Omental fat pad (tissue), 4 donors: ENCODE measurements at places on chromosomes 5 and 9.

GRCh38 chr9:129698254-129698757 lies 32.9 kb downstream of the PRRX2 start:
- DNase-seq, result peak; percentile 35

DNA sequence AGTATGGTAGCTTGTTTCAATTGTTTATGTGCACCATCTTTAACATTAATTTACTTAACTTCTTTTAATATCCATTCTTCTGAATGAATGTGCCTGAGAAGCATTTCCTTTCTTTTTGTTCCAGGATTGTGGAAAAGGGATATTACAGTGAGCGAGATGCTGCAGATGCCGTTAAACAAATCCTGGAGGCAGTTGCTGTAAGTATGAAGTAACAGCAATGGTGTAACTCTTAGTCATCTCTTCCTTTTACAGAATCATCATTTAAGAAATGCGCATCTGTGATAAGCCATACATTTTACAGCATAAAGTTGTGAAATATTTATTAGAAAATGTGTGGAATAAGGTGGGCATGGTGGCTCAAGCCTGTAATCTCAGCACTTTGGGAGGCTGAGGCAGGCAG lies 117.7 kb downstream of the STARD4 start:
- DNase-seq, result no peak

DNA sequence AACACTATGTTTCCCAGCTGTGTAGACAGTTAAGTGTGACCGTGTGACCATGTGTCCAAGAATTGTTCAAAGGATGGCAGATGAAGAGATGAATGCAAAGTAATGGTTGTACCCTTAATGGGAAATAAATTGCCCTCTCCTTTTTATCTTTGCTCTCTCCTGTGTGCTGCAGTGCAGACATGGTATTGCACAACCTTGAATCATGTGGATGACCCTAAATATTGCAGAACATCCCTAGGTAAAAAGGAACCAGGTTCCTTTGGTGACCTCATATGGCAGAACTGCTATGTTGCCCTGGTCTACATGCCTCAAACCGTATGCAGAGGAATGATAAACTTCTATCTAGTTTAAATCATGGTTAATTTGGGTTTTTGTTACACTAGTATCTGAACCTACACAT lies 81.7 kb upstream of the CTNND2 start:
- no peak for DNase-seq

- no peak for DNase-seq
Measured at GRCh38 chr9:87336914-87337333, 160.7 kb upstream of the DAPK1 start.

GRCh38 chr5:36215910-36216309 lies 25.8 kb downstream of the NADK2 start:
- no peak for DNase-seq

DNA sequence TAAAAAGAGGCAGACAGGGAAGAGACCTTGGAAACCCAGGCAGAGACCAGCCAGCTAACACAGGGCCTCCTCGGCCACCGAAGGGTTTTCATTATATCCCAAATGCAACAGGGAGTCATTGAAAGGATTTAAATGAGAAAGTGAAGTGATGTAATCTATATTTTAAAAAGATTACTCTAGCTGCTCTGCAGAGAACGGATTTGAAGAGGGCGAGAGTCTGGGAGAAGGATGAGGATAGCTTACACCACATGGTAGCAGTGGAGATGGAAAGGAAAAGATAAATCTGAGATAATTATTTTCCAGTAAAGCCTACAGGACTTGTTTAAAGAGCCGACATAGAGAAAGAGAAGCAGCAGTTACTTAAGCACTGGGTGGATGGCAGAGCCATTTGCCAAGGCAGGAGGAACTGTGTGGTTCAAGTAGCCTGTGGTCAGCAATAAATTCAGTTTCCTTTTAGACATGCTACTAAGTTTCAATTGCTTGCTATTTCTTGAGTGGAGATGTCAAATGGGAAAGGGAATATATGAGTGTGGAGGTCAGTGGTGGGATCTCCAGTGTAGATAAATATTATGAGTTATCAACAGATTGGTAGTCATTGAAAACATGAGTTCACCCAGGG lies 9.3 kb downstream of the FBN2 start:
- no peak for DNase-seq

DNA sequence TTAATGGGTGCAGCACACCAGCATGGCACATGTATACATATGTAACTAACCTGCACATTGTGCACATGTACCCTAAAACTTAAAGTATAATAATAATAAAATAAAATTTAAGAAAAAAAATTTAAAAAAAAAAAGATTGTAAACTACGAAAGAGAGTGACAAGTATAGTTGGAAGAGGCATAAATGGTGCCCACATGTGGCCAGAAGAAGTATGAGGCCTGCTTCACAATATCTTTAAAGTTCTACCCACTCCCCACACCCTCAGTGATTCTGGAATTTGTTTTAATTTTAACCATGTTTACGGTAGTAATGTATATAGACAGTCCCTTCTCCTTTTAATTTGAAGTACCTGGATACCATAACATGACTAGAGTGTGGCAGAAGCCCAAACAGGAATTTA lies 172.7 kb downstream of the CHSY3 start:
- no peak for DNase-seq

DNA sequence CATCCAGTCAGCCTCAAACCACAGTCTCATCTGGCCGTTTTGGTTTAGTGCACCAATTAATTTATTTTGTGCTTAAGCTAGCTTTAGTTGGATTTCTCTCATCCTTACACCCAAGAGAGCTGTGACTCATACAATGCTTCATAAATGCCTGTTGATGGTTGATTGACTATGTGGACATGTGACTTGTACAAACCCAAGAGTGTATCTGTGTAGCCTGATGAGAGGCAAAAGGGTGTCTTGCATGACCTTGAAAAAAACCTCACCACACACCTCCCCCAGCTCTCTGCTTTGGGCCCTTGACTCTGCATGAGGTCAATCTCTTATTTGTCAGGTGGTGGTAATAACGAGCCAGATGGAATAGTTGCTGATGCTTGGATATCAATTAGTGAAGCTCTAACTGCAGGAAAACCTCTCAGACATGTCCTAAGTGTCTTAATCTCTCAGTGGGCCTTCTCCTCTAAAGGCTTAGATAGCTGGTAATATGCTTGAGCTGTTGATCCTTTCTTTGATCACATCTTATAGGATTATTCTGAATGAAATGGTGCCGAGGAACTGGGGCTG lies 10.6 kb upstream of the GLRA1 start:
- no peak for DNase-seq

GRCh38 chr5:1159774-1160406 lies 41.5 kb upstream of the SLC6A19 start:
- no peak for DNase-seq

- DNase-seq, result peak; percentile 36
Measured at GRCh38 chr9:27528886-27529315, 713 bp downstream of the MOB3B start.

GRCh38 chr9:127741831-127742434 lies 6.8 kb upstream of the TOR2A start:
- DNase-seq, result peak; percentile 61

DNA sequence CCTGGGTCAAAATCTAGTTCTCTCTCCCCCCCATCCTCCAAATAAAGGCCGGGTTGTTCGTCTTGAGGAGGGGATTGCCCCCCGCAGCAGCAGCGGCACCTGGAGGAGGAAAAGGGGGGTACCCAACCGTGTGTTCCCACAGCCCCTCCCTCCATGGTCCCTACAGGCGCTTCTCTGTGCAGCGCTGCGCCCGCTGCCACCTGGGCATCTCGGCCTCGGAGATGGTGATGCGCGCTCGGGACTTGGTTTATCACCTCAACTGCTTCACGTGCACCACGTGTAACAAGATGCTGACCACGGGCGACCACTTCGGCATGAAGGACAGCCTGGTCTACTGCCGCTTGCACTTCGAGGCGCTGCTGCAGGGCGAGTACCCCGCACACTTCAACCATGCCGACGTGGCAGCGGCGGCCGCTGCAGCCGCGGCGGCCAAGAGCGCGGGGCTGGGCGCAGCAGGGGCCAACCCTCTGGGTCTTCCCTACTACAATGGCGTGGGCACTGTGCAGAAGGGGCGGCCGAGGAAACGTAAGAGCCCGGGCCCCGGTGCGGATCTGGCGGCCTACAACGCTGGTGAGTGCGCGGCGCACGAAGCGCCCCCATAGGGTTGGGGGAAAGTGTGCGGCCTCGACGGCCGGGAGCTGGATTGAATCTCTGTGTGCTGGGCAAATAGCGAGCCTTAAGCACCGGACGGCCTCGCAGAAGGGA lies 3.5 kb downstream of the LHX2 start:
- DNase-seq, result no peak

DNA sequence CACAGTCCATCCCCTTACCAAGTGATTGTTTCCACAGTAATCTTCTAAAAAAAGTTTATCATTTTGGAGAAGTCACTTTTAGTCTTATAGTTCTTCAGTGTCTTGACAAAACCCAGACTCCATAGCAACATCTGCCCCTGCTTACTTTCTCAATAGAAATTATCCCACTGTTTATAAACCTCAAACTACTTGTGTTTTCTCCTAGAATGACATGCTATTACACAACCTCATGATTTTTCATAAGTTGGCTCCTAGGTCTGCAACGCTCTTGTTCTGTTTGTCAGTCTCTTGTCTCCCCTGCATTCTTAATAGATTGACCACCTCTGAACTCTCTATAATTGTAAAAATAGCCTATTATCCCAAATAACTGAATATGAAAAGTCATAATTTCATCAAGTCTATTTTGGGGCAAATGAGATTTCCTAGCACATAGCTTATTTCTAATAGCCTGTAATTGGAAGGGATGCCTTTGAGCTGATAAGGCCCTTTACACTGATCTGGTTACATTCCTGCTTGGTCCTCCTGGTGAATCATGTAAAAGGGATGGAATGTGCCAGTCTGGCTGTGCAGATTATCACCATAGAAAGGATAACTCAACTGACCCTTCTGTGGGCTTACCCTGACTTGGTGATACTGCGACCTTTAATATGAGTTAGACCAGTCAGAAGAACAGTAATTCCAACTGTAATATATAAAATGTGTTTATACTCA lies 69.6 kb downstream of the CHSY3 start:
- DNase-seq, result no peak

DNA sequence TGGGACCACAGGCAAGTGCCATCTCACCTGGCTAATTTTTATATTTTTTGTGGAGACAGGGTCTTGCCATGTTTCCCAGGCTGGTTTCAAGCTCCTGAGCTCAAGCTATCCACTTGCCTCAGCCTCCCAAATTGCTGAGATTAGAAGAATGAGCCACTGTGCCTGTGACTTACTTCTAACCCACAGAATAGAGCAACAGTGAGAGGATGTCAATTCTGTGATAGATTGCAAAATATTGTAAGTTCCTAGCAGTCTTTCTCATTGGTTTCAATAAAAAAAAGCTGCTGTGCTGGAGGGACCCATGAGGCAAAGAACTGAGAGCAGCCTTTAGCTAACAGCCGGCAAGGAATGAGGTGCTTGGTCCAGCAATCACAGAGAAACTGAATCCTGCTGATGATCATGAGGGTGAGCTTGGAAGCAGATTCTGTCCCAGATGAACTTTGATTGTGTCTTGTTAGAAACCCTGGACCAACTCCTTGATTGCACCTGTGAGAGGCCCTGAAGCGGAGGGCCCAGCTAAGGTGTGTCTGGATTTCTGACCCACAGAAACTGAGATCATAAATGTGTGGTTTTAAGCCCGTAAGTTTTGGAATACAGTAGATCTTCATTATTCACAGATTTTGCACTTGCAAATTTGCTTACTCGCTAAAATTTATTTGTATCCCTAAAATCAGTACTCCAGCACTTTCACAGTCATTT lies 149.7 kb downstream of the GCNT1 start:
- no peak for DNase-seq

- no peak for DNase-seq
Measured at GRCh38 chr5:127549551-127549950, 32.1 kb downstream of the PRRC1 start.

DNA sequence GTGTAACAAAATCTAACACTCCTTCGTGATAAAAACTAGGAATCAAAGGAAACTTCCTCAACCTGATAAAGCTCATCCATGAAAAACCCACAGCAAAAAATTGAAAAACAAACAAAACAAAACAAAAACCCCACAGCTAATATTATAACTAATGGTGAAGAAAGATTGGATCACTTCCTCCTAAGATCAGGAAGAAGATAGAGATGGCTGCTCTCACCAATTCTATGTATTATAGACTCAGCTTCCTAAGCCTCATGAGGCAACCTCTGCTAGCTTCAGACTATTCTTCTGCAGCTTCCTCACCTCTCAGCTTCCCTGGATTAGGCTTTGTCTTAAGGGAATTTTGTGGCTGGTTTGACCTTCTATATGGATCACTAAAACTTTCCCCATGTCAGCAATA lies 40.1 kb downstream of the PHAX start:
- DNase-seq, result no peak

DNA sequence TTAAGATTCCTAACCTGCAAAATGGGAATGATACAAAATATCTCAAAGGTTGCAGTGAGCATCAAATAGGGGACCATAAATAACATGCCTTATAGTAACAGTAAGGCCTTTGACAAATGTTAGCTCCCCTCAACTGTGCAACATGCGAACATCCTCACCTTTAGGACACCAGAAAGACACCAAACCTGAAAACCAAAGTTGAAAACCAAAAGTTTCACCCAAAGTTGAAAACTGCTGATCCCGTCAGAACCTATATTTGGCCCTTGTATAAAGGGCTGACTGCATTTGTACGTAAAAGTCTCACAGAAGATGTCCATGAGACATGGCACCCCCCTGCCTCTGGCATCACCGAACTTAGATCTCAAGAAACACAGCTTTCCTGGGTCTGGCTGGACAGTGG lies 12.1 kb downstream of the CDK5RAP2 start:
- DNase-seq, result no peak

GRCh38 chr5:15787681-15788080 lies 287.7 kb downstream of the FBXL7 start:
- DNase-seq, result no peak

DNA sequence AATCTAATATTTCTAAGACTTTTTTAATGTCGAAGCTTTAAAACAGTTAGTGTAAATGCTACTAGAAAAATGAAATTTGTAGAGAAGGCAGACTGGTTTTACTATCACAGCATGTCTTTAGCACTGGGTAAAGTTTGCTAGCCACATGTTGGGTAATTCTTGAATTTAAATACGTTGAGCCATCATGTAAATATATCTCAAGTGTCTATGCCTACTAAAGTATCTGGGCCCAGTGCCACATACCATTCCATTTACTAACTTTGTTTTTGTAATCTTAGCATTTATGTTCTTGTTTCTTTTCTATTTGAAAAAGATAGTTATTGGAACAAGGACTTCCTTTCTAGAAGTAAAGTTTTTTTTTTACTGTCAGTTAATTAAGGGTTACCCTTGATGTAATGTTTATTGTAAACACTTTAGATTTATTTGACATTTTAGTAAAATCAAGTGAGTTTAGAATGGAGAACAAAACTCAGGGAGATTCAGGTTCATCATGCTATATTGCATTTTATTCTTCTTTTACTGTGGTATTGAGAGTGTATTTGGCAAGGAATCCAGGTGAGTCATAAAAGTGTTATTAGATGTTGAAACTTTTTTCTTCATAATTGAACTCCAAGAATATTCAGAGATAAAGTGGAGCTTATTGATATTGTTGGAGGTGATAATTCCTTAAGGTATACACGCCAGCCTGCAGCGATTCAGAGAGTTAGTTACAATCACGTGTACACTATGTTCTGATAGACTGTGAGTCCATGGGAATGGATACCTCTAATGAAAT lies 182.4 kb downstream of the CCDC171 start:
- DNase-seq, result no peak

GRCh38 chr9:108103046-108103693 lies 613.6 kb upstream of the KLF4 start:
- DNase-seq, result no peak
